ENCODE measurements at places on chromosomes 11 and 22.

DNA sequence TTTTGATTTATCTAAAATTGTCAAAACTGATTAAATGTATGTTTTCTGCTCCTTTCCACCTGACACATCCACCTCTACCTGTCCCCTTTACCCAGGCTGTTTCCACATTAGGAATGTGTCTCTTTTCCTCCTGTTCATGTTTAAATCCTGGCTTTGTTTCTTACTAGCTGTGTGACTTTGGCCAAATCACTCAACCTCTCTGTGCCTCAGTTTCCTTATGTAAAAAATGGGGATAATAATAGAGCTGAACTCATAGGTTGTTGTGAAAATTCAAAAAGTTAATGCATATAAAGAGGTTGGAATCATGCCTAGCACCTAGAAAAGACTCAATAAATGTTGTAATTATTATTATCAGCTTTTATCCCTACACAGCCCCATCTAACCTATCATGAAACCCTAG, 136.8 kb downstream of the NXPE2 start:
- DNase-seq, result no peak

GRCh38 chr11:120073196-120073595, 64.7 kb downstream of the TRIM29 start:
- DNase-seq, result no peak

DNA sequence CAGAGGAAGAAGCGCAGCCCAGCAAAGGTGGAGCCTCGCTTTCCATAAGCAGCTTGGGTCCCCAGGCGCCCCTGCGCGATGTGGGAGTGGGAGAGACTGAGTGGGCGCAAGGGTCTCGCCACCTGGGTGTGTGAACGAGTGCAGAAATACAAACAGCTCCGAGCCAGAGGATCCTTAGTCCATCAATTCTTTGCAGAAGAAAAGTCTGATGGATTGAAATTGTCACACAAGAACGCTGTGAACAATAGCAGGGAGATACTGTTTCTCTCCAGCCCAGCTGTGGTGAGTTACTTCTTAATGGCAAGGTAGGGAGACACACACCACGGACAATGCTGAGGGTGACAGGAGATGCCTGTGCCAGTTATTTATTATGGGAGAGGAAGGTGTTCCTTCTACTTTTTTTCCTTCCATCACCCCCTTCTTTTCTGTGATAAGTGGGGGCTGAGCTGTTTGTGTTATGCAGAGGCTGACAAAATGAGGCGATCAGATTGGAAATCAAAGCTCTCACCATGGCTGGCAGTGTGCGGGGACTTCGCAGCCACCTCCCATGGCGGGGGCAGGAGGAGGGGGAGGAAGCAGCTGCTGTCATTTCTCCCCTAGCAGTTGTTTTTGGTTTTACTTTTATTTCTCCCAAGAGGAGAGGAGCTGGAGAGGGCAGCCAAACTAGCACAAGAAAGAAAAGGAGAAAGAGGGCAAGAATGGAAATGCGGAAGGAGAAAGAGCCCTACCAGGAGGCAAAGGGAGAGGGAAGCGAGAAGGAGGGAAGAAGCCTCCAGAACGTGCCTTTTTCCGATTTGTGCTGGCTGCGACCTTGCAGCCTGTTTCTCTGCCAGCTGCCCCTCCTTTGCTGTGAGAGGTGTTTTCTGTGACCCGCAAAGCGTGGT, 755.8 kb downstream of the NTM start:
- no peak for DNase-seq

DNA sequence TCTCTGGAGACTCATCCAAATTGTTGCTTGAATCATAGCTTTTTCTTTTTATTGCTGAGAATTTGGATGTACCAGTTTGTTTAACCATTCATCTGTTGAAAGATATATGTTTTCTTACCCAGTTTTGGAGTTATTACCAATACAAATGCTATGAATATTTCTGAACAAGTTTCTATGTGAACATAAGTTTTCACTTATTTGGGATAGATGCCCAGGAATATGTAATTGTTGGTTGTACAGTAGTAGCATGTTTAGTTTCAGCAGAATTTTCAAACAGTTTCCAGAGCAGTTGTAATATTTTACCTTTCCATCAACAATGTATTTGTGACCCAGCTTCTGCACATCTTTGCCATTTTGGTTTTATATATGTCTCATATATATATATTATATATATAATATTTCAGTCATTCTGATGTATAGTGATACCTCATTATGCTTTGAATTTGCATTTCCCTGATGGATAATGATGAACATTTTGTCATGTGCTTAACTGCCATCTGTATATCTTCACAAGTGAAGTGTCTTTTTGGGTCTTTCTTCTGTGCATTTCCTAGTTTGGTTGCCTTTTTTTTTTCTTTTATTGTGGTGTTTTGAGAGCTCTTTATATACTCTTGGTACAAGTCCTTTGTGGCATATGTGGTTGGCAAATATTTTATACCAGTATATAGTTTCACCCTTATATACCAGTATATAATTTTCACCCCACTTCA, 118.8 kb downstream of the LUZP2 start:
- DNase-seq, result no peak

- no peak for DNase-seq
Measured at GRCh38 chr11:130456286-130456685, 7.8 kb downstream of the ADAMTS15 start.

DNA sequence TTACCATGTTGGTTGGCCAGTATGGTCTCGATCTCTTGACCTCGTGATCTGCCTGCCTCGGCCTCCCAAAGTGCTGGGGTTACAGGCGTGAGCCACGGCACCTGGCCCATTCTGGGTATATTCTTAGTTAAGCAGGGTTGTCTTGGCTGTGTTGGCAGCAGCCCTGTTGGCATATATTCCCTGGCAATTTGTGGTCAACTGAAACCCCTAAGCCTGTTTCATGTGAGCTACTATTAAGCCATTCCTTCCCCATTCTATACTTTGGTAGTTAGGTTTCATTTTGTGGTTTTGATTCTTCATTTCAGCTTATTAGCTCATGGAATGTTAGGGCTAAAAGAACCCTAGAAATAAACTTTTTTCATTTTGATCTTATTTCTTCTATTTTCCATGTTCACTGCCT, 22.2 kb upstream of the IL18BP start:
- DNase-seq, result no peak

- DNase-seq, result no peak
Measured at GRCh38 chr11:19345848-19346681, 105.3 kb upstream of the E2F8 start.

- no peak for DNase-seq
Measured at GRCh38 chr22:47334601-47335000, 572.2 kb downstream of the TBC1D22A start.

GRCh38 chr11:34050581-34051348, 766 bp upstream of the CAPRIN1 start:
- DNase-seq, result no peak

DNA sequence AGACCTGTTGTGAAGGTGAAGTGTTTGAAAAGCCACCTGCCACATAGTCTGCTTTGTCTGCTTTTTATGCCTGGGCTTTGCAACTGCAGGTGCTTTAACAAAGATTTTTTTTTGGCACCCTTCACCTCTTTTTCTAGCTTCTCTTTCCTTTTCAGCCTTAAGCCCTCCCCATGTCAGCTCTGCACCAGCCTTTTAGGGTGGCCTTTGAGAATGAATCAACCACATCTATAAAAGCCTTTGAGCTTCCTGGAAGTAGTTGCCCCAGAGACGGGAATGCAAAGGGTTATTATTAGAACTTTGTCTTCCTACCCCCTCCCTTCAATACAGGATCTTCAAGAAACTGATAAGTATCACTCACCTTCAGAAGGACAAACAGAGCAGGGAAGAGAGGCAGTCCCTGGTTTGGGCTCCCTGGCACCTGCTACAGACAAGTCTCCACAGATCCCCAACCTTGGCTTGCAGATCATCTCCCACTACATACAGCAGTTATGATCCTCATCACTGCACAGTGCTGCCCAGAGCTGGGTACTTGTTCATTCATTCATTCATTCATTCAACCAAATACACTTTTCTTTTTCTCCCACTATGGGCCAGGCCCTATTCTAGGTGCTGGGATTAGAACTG, 8.0 kb downstream of the PVALB start:
- no peak for DNase-seq

DNA sequence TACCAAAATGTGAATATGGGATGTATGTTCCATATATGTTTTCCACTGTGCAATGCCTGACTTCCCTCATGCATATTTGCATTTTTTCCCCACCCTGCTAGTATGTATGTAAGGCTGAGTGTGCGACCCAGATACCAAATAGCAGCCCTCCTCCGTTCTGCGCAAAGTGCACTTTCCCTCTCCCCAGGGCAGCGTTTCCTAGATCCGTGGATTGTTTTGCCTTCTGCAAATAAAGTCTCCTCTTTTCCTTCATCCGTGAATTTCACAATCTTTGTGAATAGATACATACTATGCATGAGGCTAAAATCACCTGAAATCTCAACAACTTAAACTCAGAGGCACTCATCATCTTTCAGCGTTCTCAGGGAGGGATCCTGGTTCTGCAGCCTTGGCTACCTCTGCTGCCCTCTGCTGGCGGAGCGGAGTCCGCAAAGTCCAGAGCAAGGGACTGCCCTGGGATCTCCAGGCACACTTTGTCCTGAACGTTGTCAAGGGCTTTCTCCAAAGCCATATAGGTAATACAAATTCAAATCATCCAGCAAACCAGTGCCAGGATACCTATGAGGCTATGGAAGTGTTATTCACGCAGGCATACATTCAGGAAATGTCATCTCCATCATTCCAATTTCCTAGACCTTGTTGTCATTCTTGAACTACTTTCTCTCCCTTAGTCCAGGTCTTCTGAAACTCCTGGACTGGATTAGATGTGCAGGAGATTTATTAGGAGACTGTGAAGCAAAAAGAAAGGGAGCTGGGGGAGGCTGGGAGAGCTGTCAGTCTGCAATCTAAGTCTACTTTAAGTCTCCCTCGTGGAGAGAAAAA, 53.1 kb downstream of the CNTF start:
- peak; percentile 51 for DNase-seq

- no peak for DNase-seq
Measured at GRCh38 chr11:74577624-74578396, 14.6 kb upstream of the POLD3 start.

DNA sequence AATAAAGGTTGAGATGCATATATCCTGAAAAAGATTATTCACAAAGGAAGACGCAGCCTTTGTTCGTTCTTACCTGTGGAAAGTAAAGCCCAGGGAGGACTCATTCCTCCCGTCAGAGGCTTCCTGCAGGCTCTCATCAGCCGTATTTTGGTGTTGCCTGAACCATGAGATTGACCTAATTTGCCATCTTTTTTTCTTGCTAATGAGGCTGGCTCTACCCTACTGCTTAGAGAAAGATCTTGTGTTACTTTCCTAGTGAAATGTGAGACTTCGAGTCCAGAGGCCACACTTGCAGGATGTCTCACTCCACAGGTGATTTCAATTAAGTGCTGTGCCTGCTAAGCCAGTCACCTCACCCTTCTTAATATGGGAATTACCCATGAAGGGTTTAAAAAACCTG, 269.9 kb downstream of the NTM start:
- no peak for DNase-seq

- no peak for DNase-seq
Measured at GRCh38 chr11:83865636-83866461, 579.7 kb upstream of the CCDC90B start.

GRCh38 chr11:95415837-95416304, 184.9 kb upstream of the SESN3 start:
- DNase-seq, result no peak

- no peak for DNase-seq
Measured at GRCh38 chr11:8038393-8038792, 42.6 kb upstream of the TUB start.

DNA sequence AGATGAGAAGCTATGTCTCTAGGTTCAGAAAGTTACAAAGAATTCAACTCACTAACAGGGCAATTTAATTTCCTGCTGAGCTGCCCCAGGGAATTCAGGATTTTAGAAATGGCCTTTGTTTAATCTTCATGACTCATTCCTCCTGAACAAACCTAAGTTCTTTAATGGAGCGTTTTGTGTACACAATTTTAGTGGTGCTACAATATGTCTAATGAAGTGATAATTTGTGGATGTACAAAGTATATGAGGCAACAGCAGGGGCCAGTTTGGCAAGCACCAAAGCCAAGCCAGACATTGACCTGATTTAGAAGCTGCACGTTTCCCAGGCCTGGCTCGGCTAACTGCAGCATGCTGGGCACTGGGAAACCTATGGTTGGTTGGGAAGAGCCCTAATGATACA, 34.4 kb upstream of the HEPHL1 start:
- no peak for DNase-seq

DNA sequence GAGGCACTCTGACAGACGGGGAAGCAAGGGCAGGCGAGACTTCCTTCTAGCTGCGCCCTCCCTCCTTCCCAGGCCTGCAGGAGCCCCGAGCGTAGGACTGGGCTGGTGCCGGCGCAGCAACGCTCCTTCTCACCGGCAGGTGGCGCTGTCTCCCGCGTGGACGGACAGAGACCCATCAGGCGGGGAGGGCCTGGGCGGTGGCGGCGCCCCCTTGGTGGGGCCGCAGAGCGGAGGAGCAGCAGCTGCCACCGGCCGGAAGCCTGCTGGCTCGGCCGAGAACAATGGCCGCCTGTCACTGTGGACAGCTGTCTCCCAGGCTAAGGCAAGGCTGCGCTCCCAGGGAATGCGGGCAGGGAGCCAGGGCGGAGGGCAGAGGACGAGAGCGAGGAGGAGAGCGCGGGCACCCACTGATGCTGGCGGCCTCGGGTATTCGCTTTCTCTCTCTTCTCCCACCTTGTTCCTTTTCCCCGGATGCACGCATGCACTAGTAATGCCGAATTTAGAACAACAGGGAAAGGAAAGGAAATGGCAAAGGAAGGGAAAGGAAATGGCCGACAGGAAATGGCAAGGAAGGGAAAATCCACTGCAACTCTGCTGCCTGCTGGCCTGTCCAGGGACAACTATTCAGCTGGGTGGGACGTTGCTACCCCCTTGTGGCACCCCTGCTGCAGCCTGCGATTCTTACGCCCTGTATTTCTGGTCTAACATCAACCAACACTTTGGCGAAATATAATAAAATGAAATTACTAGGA, 14.4 kb downstream of the PPM1F start:
- DNase-seq, result peak; percentile 75

- no peak for DNase-seq
Measured at GRCh38 chr11:14503023-14503422, 3.4 kb upstream of the COPB1 start.

DNA sequence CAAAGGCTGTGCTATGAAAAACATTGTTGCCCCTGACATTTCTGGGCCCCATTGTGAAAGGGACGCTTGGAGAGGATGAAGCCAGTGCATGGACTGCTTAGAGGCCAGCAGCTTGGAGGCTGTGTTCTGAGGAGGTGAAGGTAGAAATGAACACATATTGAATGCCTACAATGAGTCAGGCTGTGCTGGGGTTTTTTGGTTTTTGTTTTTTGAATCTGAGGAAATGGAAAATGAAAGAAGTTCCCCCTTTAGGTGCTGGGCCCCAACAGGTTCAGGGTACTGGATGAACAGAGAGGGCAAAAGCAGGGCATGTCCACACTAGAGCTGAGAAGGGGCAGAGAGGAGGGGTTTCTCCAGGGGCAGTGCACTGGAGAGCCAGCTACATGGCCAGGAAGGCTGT, 166.1 kb upstream of the API5 start:
- DNase-seq, result no peak

All from stimulated activated CD8-positive, alpha-beta memory T cell treated with anti-CD3 and anti-CD28 coated beads, Interleukin-15, amount 100 ng/mL, for 4 hours (primary cell).